ENCODE measurements at places on chromosomes 16 and 17.

- DNase-seq = no peak
These were observed 1247.5 kb upstream of the CDH8 start for GRCh38 chr16:63283721-63284120.

DNA sequence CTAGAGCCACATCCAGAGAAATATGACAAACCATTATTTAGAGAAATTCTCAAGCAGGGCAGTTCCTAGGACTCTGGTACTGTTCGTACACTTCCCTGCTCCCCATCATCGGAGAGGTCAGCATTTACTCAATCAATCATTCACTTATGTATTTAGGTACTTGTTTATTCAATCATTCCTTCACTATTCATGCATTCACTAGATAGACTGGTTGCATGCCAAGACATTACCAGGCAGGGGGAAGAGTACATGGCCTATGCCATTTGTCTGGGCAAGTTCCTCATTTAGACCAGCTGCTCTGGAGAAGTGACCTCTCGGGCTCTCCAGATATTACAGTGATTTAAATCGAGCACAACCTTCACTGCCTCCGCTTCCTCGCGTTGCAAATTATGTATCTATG is 603.4 kb downstream of the KCNJ2 start:
- no peak for DNase-seq

DNA sequence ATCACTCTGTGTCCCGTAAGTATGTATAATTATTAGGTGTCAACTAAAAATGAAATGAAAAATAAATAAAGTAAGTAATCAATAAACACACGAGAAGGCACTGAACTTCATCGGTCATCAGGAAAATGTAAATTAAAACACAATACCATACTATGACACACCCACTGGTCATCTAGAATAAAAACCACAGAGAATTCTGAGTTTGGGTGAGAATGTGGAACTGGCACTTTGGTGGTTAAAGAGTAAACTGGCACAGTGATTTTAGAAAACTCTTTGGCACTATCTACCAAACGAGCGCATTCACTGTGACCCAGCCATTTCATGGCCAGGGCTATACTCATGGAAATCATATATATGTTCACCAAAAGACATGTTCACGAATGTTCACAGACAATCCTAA is 98.2 kb downstream of the HS3ST3A1 start:
- DNase-seq = no peak

DNA sequence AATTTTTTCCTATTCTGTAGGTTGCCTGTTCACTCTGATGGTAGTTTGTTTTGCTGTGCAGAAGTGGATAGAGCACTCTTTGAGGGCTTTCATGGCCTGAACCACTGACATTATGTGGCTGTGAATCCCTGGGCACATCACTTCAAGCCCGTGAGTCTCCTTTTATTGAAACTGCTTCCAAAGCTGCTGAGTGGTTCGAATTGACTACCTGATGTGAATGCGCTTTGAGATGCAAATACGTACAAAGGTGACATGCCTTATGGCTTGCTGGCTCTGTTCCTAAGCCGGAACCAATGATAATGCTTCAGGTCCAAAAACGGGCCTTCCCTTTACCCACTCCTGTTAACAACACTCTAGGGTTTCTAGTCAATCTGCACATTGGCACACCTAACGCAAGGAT is 34.3 kb downstream of the ASPA start:
- DNase-seq = no peak

Measured in stimulated activated CD8-positive, alpha-beta memory T cell treated with anti-CD3 and anti-CD28 coated beads, Interleukin-7, amount 100 ng/mL, for 48 hours (primary cell).